Aorta (tissue), 5 donors: ENCODE measurements at places on chromosomes 4 and X. TPM values are rescaled to one million over a fixed set of nuclear protein-coding genes. Genes with fewer than 3 reads are reported as not detected.

GYPE gene
- polyA plus RNA-seq, result 2.4 TPM

SLC9B1 gene
- not detected for polyA plus RNA-seq

HSFX3 gene
- polyA plus RNA-seq, result 0.38 TPM

SLC25A14 gene
- 12.0 TPM for polyA plus RNA-seq

GDI1 gene
- polyA plus RNA-seq, result 77.0 TPM

DDX53 gene
- polyA plus RNA-seq, result not detected

FOXP3 gene
- not detected for polyA plus RNA-seq
